ENCODE measurements at places on chromosomes 6 and 20. TPM values are rescaled to one million over a fixed set of nuclear protein-coding genes. Genes with fewer than 3 reads are reported as not detected.

IL17F gene
- not detected for total RNA-seq

CYP24A1 gene
- not detected for total RNA-seq

HLA-C gene
- 457 TPM for total RNA-seq

SUMO4 gene
- total RNA-seq: 6.9 TPM

ATP6V1G2 gene
- total RNA-seq: 0.60 TPM

COL21A1 gene
- 26.9 TPM for total RNA-seq

KIF6 gene
- not detected for total RNA-seq

IBTK gene
- total RNA-seq: 34.1 TPM

MOG gene
- not detected for total RNA-seq

PNPLA1 gene
- total RNA-seq: 0.30 TPM

TREML2 gene
- not detected for total RNA-seq

PROKR2 gene
- total RNA-seq: not detected

HTR1B gene
- 0.20 TPM for total RNA-seq
